KBM-7 (cell line): ENCODE measurements at places on chromosomes 2 and 18.

GRCh38 chr2:72254831-72255451, 107.3 kb upstream of the CYP26B1 start:
- DNase-seq = no peak

DNA sequence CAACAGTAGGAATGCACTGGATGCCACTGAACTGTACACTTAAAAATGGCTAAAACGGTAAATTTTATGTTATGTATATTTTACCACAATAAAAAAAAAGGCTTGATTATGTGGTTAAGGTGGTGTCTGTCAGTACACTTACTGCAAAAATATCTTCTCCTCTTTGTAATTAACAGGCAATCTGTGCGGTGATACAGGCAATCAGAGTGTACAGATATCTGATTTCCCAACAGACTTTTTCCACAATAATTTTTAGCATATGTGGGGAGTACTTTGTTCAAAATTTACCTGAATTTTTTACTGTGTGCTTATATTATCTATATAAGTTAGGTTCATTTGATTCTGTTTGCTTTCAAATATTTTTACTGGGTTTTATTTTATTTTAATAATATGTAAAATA, 175.0 kb upstream of the PGAP1 start:
- DNase-seq = no peak

GRCh38 chr2:37271376-37272067, 40.1 kb downstream of the NDUFAF7 start:
- DNase-seq = no peak

- no peak for DNase-seq
These were observed 29.5 kb downstream of the VAPA start for GRCh38 chr18:9943311-9943710.

- DNase-seq = no peak
These were observed 31.3 kb upstream of the EVA1A start for GRCh38 chr2:75592030-75592429.

DNA sequence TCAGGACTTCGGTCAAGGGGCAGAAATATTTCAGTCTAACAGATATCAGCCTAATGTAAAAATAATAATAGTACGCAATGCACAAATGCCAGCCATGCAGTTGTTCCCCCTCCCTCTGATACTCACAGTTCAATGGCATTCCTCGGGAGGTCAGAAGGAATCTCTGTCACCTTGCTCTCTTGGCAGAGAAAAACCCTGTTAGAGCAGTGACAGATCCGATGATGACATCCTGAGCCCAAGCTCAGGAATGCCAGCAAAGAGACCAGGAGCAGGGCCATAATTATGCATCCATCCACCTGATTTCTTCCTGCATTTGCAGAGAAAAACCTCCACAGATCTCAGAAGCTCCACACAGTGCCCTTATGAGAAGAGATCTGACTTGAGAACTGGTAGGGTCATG, at the start of gene FSHR:
FSHR (minus strand) TSS at position 376 of the 400 bp plus-strand sequence; CDS start at position 278, 98 bp downstream.
- no peak for DNase-seq
